ENCODE measurements at places on chromosomes 5 and 9. TPM values are rescaled to one million over a fixed set of nuclear protein-coding genes. Genes with fewer than 3 reads are reported as not detected.

Gene NSG2
- not detected for total RNA-seq

Gene LCN9
- total RNA-seq, result not detected

Gene PALM2AKAP2
- 18.2 TPM for total RNA-seq

GRCh38 chr9:124349675-124350493, 65.4 kb downstream of the PSMB7 start:
- no peaks in the 10 kb centered on the region for H3K4me1 ChIP-seq
- no peak overlapping the region for H3K4me3 ChIP-seq
- H3K36me3 ChIP-seq, result peaks cover 100% of the 10 kb centered on the region
- H3K27ac ChIP-seq, result no peak overlapping the region
- no peaks in the 10 kb centered on the region for H3K27me3 ChIP-seq
- no peak for DNase-seq

DNA sequence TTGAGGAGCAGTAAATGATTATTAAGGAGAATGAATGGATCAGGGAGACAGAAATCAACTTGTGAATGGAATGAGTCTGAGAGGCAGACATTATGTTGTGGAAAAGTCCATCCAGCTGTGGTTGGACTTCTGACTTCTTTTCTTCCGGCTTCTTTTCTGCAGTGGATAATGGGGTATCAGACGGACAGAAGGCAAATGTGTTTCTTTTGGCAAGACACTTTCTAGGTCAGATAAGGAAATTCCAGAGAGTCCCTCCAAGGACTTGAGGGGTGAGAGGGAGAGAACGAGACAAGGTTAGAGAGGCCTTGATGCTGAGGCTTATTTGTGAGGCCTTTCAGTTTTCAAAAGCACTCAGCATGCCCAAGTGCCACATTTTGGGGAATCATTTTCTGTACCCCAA, 17.1 kb upstream of the GRHPR start:
- no peaks in the 10 kb centered on the region for H3K27me3 ChIP-seq
- H3K4me1 ChIP-seq, result no peaks in the 10 kb centered on the region
- no peak for DNase-seq
- no peaks in the 10 kb centered on the region for H3K36me3 ChIP-seq

- peaks cover 14% of the 10 kb centered on the region for H3K36me3 ChIP-seq
- no peak overlapping the region for H3K4me3 ChIP-seq
- no peak for DNase-seq
- no peak overlapping the region for H3K27ac ChIP-seq
- H3K27me3 ChIP-seq, result no peaks in the 10 kb centered on the region
Measured at GRCh38 chr9:109385499-109385898, 64.6 kb upstream of the EPB41L4B start.

DNA sequence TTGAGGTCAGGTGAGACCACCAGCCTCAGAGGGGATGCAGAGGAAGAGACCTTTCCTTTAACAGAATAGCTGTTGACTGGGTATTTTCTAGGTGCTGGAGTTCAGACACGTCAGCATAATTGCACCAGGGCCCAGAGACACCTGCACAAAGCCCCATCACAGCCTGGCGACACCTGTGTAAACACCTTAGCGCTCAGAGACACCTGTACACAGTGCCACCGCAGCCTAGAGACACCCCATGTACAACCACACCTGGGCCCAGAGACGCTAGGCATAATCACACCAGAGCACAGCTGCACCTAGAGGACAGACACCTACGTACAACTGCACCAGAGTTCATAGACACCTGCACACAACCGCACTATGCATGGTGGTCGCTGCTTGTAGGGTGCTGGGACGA, 1.0 kb downstream of the TRIP13 start:
- H3K27ac ChIP-seq, result no peak overlapping the region
- H3K4me3 ChIP-seq, result peak overlapping the region; percentile 96
- H3K4me1 ChIP-seq, result peaks cover 19% of the 10 kb centered on the region
- no peaks in the 10 kb centered on the region for H3K27me3 ChIP-seq
- no peak for DNase-seq
- peaks cover 79% of the 10 kb centered on the region for H3K36me3 ChIP-seq

DNA sequence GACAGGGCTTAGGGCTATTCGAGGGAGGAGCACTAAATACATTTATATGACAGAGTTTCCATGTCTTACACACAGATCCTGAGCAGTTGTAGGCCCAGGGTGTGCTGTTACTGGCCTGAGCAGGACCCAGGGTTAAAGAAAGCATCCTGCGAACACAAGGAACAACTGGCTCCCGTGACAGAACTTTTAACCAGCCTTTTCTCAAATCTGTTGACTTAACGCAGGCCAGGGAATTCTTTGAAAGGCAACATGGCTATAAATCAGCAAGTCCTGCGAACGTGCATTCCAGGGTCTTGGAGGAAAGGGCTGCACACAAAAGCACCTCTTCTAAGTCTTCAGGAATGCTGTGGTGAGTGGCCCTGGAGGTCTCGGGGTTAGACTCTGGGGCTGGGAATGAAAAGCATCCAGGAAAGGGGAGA, 45.2 kb upstream of the ANKRD55 start:
- peak overlapping the region; percentile 98 for H3K27ac ChIP-seq
- DNase-seq, result peak; percentile 96
- H3K4me3 ChIP-seq, result no peak overlapping the region
- peaks cover 68% of the 10 kb centered on the region for H3K4me1 ChIP-seq
- H3K27me3 ChIP-seq, result no peaks in the 10 kb centered on the region
- H3K36me3 ChIP-seq, result no peaks in the 10 kb centered on the region

- no peak overlapping the region for H3K4me3 ChIP-seq
- peak; percentile 86 for DNase-seq
- no peaks in the 10 kb centered on the region for H3K36me3 ChIP-seq
- peak overlapping the region; percentile 33 for H3K27ac ChIP-seq
Measured at GRCh38 chr5:139061274-139061673, 136.9 kb downstream of the SIL1 start.

DNA sequence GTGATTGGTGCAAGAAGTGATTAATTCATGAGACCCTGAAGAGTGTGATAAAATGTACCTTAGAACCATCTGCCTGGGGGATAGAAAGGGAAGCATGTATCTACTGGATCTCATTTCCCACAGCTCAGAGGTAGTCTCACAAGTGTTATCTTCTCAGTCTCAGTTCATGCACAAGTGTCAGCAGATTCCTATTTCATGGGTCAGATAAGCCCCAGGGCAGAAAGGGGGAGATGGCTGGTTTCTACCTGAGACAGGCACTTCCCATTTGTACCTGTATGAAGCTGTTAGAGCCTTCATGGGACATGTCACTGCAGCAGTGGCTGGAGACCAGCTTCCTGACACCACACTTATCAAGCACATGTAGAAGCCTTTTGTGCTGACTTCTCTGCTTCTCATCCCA, 45.6 kb upstream of the SMIM15 start:
- H3K4me1 ChIP-seq, result peaks cover 5% of the 10 kb centered on the region
- H3K36me3 ChIP-seq, result no peaks in the 10 kb centered on the region
- no peak for DNase-seq
- no peak overlapping the region for H3K4me3 ChIP-seq
- no peaks in the 10 kb centered on the region for H3K27me3 ChIP-seq
- H3K27ac ChIP-seq, result no peak overlapping the region

- no peak overlapping the region for H3K4me3 ChIP-seq
- no peaks in the 10 kb centered on the region for H3K36me3 ChIP-seq
- H3K27me3 ChIP-seq, result no peaks in the 10 kb centered on the region
- H3K27ac ChIP-seq, result peak overlapping the region; percentile 99
Measured at GRCh38 chr5:82405161-82405560, 127.0 kb upstream of the RPS23 start.

- peaks cover 14% of the 10 kb centered on the region for H3K36me3 ChIP-seq
- H3K4me3 ChIP-seq, result no peak overlapping the region
- H3K4me1 ChIP-seq, result no peaks in the 10 kb centered on the region
- no peak overlapping the region for H3K27ac ChIP-seq
- no peak for DNase-seq
- H3K27me3 ChIP-seq, result no peaks in the 10 kb centered on the region
Measured at GRCh38 chr9:137648396-137648795, 29.6 kb downstream of the EHMT1 start.

GRCh38 chr5:32578363-32578762, 7.0 kb upstream of the SUB1 start:
- no peaks in the 10 kb centered on the region for H3K36me3 ChIP-seq
- no peak overlapping the region for H3K27ac ChIP-seq
- H3K4me1 ChIP-seq, result no peaks in the 10 kb centered on the region
- no peak overlapping the region for H3K4me3 ChIP-seq
- H3K27me3 ChIP-seq, result no peaks in the 10 kb centered on the region

- H3K27ac ChIP-seq, result no peak overlapping the region
- no peak for DNase-seq
- no peaks in the 10 kb centered on the region for H3K36me3 ChIP-seq
- H3K4me3 ChIP-seq, result no peak overlapping the region
- H3K4me1 ChIP-seq, result peaks cover 6% of the 10 kb centered on the region
Measured at GRCh38 chr9:16434526-16434925, 435.9 kb downstream of the BNC2 start.

DNA sequence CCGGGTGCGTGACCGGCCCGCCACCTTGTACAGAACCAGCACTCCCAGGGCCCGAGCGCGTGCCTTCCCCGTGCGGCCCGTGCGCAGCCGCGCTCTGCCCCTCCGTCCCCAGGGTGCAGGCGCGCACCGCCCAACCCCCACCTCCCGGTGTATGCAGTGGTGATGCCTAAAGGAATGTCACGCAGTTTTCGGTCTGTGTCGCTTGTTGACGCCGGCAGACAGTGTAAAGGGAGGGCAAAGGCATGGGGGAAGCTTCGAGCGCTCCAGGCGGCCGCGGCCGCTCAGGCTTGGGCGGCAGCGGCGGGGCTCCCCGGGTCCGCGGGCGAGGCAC, 1.3 kb downstream of the LRRC26 start:
- peaks cover 81% of the 10 kb centered on the region for H3K27me3 ChIP-seq
- H3K4me1 ChIP-seq, result peaks cover 19% of the 10 kb centered on the region
- DNase-seq, result no peak

GRCh38 chr5:76169146-76169905, 86.1 kb downstream of the SV2C start:
- peaks cover 17% of the 10 kb centered on the region for H3K4me1 ChIP-seq
- H3K4me3 ChIP-seq, result no peak overlapping the region
- no peak overlapping the region for H3K27ac ChIP-seq
- no peaks in the 10 kb centered on the region for H3K36me3 ChIP-seq
- H3K27me3 ChIP-seq, result no peaks in the 10 kb centered on the region
- DNase-seq, result no peak
